ENCODE measurements at places on chromosomes 11 and 22.

DNA sequence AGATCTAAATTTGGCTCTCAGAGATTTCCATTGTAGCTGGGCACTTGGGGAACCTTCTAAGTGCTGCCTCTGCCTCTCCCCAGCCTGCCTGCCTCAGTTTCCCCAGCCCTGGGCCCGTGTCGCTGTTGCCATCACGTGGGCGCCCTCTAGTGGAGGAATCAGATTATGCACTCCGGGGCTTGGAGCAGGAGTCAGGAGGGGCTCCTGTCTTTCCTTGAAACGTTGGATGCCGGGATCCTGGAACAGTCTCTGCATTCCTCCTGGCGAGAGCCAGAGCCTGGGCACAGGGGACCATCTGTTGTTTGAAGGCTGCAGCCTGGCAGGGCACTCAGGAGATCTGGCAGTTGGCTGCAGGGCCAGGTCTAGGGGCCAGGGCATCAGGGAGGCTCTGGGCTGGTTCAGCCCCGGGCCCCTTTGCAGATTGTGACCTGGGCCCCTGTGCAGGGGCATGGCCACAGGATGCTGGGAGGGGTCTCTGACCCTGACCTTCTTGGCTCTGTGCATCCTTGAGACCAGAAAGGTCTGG, 71.6 kb downstream of the LRP5 start:
- peak; percentile 69 for DNase-seq

DNA sequence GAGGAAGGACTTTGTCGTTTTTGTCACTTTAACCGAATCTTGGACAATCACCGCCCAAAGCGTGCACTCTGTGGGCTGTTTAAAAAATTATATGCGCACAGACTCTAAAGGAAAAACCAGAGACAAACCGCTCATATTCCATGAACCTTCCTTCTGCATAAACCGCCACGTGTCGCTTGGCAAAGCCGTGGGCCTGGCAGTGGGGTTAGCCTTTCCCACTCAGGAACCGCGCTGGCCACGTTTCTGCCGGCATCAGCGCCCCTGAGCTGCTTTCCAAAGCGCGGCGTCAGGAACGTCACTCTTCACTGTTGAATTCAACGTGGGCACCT, 22.8 kb downstream of the KRTAP5-5 start:
- no peak for DNase-seq

DNA sequence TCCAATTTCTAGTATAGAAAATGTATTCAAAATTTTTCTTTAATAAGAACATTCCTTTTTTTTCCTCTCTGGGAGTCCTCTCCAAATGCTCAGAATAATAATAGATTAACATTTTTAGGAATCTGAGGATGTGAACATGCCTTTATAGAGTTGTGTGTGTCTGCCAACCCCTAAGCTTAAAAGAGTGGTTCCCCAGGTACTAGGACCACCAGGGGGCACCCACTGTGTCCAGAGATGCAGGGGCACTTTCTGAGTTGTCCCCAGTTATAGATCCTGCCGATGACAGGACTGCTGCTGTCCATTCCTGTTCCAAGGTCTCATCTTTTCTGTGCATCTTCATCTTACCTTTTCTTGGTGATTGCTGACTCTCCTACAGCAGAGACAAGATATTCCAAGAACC, 27.0 kb upstream of the MICAL2 start:
- DNase-seq = no peak

- no peak for DNase-seq
Measured at GRCh38 chr11:25613865-25614264, 718.1 kb upstream of the ANO3 start.

GRCh38 chr11:123178186-123178585, 16.9 kb downstream of the CLMP start:
- DNase-seq = no peak

DNA sequence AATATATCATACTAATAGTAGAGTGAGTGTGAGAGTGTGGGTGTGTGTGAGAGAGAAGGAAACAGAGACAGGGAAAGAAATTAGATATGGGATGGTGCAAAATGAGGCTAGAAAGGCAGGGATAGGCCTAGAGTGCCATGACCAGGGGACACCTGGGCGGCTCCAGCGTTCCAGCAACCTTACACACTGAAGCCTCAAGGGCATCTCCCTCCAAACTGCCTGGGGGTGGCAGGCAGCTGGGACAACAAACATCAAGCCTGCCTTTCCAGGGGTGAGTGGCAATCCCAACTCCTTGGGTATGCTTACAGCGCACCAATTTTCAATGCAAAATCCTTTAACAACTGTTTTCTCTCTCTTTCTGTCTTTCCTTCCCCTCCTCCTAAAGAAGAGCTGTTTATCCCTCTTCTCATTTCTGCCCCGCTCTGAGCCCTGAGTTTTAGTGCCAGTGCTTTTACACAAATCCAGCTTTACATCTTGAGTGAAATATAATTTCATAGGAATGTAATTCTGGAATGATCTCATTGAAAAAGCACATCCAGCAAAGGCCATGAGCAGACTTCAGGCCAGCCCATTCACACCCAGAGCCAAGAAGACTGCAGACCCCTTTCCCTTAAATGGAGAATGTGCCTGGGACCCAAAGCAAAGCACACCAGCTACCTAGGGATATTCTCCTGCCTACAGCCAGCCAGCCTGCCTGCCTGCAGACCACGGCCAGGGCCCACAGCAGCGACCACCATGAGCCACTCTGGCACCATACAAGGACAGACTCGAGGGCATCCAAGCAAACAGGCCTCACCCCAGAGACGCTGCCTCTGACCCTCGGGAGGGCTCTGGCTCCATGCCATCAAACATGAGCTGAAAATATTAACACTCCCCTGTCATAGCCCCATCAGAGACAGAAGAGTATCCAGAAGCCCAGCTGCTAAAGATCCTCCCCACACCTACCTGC, 90.3 kb downstream of the RPL27A start:
- no peak for DNase-seq

- no peak for DNase-seq
Measured at GRCh38 chr11:110526323-110526722, 96.6 kb downstream of the FDX1 start.

- no peak for DNase-seq
Measured at GRCh38 chr11:69126286-69126685, 29.4 kb upstream of the SMIM38 start.

GRCh38 chr22:32244547-32244946, 10.6 kb downstream of the SLC5A4 start:
- DNase-seq = no peak

GRCh38 chr22:17435375-17435774, 66.1 kb downstream of the CECR2 start:
- DNase-seq = no peak

DNA sequence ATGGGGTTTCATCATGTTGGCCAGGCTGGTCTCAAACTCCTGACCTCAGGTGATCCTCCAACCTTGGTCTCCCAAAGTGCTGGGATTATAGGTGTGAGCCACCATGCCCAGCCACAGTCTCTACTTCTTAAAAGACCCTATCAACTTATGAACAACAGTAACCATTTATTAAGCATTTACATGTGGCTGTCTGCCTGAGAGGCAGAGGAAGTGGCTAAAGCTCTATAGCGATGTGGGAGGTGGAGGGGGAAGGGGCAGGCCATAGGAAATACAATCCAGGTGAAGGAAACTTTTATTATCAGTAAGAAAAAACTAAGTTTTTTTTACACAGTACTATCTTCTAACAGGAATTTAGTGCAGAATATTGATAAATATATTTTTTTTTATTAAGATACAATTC, 87.8 kb upstream of the PHOX2A start:
- DNase-seq = no peak

DNA sequence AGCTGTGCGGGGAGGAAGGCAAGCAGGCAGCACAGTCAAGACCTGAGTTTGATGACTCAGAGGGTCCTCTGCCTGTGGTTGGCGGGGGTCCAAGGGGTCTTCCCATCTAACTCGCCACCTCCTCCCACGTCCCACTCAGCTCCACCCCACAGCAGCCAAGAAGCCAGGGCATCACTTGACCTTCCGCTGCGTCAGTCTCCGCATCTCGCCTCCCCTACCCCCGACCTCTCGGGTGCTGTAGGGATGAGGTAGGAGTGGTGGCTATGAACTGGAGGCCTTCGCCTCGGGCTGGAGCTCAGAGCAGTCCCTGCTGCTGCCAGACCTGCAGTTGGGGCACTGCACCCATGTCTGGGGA, 90.6 kb downstream of the CDKN1C start:
- no peak for DNase-seq

- DNase-seq = no peak
Measured at GRCh38 chr22:20867179-20868024, 8.6 kb downstream of the SNAP29 start.
